Gastrocnemius medialis (tissue), 4 donors: ENCODE measurements at places on chromosomes 2 and 18.
A peak's percentile ranks its signal among the peaks of the same experiment; 100 is the strongest.

DNA sequence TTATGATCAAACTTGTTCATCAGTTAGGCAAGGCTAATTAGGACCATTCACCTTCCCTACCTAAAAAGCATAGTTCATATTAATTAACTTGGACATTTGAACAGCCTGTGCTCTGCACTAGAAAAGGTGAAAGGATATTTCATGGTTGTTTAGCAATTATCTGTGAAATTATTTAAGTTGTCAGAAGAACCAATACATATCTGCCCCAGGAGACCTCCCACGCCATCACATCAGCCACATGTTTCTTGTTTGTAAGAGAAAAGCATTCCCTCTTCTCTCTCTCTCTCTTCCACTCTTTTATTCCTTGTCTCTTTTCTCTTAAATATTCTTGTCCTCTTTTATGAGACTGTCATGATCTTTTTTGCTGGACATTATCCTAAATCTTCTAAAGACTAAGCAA lies 282.0 kb upstream of the RND3 start:
- no peak for DNase-seq

- no peak for DNase-seq
Measured at GRCh38 chr18:60383893-60384292, 11.3 kb upstream of the MC4R start.

DNA sequence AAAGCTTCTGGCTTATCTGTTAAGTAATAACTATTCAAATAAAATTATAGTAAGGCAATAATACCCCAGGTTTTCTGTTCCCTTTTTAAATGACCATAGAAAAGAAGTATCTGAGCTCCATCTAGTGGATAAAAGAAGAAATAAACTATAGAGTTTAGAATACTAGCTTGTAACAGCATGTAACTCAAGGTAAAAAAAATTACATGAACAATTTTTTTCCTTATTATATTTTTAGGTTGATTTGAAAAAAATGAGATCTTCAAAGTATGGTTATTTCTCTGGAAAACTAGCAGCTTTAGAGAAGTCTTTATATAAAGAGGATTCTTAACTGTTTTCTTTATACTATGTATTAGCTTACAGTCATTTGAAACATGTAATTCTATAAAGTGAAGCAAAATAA lies 58.1 kb downstream of the NCKAP1 start:
- no peak for DNase-seq

DNA sequence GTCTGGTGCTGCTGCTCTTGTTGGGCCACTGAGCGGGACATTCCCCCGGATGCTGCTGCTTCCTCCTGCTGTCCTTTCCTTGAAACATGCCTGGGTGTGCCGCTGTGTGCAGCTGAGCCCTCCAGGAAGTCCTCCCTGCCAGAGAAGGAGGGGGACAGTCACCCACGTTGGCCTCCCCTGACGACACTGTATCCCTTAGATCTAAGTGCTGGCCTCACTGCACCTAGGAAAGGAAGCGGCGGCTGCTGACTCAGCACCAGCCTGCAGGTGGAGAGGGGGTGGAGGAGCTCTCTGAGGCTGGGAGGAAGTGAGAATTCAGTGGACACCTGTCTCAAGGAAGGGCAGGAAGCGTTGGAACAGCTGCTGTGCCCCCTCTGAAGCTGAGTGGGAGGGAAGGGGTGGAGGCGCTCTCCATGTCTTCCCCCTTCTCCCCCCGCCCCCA lies 239.8 kb downstream of the HAUS1 start:
- DNase-seq, result peak; percentile 32

DNA sequence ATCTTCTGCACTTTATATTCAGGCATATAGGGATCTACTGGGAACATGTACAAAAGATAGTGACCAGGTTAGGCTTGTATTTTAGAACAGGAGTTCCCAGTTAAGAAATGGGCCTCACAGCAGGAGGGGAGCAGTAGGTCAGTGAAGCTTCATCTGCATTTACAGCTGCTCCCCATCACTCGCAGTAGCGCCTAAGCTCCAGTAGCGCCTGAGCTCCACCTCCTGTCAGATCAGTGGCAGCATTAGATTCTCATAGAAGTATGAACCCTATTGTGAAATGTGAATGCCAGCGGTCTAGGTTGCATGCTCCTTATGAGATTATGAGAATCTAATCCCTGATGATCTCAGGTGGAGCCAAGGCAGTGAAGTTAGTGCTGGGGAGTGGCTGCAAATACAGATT lies 224.4 kb upstream of the CYRIA start:
- no peak for DNase-seq

- DNase-seq, result no peak
Measured at GRCh38 chr2:212364112-212364985, 174.3 kb downstream of the ERBB4 start.

GRCh38 chr2:35462226-35462998 lies 893.2 kb upstream of the CRIM1 start:
- DNase-seq, result no peak

DNA sequence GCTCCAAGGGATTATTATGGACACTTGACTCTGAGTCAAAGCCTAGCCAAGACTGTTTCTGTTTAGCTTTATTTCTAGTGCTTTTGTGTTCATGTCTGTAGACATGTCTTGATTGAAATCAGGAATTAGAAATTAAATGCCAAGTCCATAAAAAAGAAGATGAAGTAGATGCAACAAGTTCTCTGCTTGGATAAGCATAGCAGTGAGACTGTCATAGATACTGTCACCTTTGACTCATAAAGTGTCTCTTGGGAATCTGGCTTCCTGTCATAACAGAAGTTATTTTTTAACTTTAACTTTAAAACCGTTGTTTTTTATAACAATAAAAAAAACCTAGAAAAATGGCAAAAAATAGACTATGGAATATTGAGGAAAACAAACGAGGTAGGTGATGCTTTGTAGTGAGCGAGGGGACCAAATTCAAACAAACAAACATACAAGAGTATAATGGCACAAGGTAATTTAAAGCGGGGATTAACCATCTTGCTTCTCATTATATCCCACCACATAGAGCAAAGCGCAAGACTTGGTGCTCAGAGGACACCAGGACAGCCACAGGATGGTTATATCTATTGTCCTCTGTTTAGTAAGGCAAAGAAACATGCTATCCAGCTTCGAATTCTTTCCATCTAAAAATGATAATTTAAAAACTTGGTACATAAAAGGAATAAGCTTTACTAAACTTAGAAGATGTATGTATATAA lies 64.6 kb downstream of the CD226 start:
- DNase-seq, result no peak

- no peak for DNase-seq
Measured at GRCh38 chr2:496729-497128, 180.5 kb downstream of the TMEM18 start.

DNA sequence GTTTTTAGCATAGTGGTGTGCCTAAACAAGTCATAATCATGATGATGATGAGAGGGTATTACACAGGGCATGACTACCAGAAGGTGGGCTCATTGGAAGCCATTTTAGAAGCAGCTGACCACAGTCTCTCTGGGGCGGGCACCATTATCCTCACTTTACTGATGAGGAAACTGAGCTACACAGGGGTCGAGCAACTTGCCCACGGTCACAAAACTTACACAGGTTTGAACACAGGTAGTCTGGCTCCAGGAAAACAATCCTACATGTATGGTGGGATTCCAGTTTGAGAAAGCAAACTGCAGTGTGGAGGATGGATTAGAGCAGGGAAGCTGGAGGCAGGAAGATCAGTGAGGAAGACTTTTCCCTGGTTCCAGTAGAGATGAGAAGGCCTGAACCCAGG lies 6.2 kb downstream of the RHOB start:
- DNase-seq, result no peak

DNA sequence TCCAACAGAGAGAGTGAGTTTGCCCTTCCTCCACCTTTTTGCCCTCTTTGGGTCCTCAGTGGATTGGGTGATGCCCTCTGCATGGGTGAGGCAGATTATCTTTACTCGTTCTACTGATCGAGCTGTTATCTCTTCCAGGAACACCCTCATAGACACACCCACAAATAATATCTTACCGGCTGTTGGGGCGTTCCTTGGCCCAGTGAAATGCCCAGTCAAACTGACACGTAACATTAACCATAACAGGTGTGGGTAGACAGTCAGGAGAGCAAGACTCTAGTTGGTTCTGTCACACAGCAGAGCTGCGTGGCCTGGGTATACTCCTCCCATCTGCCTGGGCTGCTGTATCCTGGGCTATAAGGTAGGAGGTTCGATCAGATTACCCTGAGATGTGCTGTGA lies 144.1 kb downstream of the AGAP1 start:
- no peak for DNase-seq

DNA sequence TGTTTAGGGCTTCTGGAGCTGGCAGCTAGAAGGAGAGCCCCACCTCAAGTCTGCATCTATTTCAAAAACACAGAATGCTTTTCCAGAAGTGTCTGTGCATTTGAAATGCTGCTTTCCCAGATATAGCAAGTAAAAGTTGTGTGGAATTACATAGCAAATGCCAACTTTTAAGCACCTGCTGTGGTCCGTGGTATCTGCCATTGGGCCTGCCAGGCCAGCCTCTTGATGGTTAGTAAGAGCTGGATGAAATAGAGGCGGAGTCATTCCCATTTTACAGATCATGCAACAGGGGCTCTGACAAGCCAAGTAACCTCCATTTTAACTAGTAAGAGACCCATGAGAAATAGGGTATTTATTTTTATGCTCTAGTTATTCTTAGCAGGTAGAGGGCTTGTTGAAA lies 61.6 kb downstream of the MGAT5 start:
- DNase-seq, result no peak

GRCh38 chr2:238817382-238817781 lies 30.5 kb upstream of the TWIST2 start:
- no peak for DNase-seq

DNA sequence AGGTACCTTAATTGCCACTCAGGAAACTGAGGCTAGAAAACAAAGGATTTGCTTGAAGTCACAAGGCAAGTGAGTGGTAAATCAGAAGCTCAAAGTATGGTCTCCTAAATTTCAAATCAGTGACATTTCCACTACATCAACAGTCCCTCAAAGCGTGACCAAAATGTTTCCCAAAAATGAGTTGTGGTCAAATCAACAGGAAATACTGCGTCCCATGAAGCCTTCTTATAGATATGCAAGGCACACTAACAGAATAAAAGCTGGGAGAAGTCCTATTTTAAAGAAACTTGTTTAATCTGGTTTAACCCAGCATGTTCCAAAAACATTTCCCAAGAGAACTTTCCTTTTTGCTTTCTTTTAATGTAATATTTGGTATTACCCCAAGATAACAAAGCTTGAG lies 249.4 kb downstream of the EXOC6B start:
- no peak for DNase-seq

- DNase-seq, result no peak
Measured at GRCh38 chr2:26285931-26286330, 41.2 kb downstream of the HADHB start.

DNA sequence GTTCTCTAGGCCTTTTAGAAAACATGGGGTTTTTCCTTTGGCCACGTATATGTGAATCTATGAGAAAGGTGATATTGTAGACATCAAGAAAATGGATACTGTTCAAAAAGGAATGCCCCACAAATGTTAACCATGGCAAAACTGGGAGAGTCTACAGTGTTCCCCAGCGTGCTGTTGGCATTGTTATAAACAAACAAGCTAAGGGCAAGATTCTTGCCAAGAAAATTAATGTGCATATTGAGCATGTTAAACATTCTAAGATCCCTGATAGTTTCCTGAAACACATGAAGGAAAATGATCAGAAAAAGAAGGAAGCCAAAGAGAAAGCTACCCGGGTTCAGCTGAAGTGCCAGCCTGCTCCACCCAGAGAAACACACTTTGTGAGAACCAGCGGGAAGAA lies 64.9 kb downstream of the CYBRD1 start:
- DNase-seq, result no peak

DNA sequence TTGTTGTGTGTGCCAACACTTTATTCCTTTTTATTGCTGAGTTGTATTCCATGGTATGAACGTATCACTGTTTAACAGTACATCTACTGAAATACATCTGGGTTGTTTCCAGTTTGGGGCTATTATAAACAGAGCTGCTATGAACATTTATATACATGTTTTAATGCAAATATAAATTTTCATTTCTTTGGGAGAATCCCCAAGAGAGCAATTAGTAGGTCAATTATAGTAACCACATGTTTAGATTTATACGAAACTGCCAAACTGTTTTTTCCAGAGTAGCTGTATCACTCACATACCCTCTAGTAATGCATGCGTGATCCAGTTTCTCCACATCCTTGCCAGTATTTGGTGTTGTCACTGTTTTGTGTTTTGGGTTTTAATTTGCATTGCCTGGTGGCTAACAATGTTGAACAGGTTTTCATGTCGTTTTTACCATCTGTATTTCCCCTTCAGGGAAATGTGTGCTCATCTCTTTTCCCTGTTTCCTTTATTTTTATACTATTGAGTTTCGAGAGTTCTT lies 81.0 kb downstream of the TMEM131 start:
- DNase-seq, result no peak

DNA sequence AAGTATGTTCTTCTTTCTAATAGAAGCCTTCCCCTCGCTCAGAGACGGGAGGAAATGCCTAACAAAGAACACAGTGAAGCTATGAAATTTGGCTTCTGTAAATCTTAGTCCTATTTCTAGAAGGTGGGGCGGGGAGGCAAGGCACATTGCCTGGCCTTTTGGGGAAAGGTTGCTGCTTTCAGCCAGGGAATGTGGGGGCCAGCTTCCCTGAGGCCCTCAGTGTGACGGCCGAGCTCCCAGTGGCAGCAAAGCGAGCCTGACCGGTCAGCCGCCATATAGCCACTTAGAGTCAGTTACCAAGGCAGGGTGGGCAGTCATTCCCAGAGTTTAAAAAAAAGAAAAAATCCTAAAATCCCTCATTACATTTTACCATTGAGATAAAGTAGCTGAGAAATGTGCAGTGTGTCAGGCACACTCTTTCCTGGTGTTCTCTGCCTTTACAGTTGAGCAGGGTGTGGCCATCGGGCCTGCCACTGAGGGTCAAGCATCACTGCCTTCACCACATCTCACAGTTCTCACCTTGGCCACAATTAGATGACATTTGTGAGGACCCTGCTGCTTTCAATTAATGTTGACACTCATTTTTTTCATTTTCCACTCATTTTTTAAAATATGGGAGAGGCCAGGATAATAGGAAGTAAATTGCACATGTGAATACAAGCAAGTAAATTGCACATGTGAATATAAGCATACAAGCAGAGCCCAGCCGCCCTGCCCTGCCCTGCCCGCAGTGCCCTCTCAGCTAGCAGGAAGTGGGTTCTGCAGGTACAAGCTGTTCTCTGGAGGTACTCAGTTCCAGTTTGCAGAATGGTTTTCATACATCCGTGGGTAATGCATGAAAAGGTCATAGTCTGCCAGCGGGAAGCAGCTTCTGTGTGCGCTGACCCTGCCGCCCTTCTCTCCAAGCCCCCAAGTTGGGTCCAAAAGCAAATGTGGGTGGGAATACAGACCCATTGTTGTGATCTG lies 76.9 kb downstream of the WDSUB1 start:
- no peak for DNase-seq

DNA sequence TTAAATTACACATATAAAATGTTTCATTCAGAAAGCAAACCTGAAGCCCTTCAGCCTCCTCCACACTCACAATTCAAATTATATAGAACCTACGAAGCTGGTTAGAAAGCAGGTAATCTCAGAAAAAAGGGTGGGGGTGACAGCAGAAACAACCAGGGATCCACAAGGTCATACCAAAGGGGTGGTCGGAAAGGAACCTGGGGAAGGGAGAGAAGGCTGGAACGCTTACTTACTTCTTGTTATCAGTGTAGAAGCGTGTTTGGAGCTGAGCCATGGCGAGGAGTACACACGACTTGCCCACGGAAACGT lies 316 bp downstream of the WDR12 start:
- no peak for DNase-seq
